AG09319 (cell line): ENCODE measurements at places on chromosomes 3 and 15.

- DNase-seq, result no peak
Observed at GRCh38 chr3:2958551-2958950, 151.6 kb downstream of the IL5RA start.

DNA sequence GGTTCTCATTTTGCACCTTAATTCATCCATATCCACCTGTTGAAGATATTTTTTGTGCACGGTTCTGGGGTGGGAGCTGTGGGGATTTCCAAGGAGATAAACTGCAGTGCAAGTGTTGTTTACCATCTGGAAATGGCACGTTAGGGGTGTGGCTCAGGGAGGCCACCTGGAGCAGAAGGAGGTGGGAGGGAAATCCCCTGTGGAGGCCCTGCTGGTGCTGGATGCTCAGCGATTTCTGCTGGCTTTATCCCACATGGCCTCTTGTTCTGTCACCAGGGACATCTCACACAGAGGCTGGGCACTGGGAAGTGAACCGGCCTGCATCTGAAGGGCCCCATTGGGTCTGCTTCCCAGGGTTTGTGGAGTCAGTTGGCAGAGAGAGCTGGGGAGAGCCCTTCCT lies 24.3 kb downstream of the TRPM1 start:
- no peak for DNase-seq

DNA sequence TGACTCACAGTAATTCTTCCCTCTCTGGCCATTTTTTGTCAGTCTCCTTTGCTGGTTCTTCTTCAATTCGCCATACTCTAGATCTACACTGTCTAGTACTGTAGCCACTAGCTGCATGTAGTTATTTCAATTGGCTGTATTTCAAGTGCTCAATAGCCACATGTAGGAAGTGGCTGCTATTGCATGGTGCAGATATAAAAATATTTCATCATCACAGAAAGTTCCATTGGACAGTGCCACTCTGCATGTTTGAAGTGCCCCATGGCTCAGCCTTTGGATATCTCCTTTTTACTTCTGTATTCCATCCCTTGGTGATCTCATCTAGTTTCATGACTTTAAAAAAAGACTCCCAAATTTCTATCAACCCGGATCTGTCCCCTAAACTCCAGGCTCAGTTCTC lies 22.1 kb downstream of the PPP2R3A start:
- no peak for DNase-seq

DNA sequence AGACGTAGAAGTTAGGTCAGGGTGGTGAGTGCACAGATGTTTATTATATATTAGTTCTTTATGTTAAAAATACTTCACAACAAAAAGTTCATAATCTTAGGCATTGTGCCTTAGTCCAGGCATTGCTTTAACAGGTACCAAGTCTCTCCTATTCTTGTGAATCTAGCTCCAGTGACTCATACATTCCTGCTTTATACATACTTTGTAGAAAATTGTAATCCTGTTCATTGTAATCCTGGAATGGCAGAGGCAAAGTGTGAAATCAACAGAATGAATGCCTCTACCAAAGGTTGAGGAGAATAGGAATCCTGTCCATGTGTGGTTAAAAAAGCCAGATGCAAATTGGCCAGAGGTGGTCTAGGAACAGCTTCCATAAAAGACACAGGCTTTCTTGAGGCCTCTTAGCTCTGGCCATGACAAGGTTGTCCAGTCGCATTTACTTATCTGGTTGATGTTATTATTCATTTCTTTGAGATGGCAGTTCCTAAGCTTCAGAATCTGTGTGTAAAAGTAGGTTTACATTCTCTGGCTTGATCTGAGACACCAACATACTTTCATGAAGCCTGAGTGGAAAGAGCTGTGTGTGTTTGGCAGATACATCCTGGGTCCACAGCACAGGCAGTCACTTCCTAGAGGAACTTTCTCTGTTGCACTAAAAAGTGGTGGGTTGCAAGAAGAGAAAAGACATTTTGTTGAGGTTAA lies 109.0 kb downstream of the CDIN1 start:
- no peak for DNase-seq

GRCh38 chr15:69375151-69375790 lies 38.9 kb upstream of the KIF23 start:
- no peak for DNase-seq

DNA sequence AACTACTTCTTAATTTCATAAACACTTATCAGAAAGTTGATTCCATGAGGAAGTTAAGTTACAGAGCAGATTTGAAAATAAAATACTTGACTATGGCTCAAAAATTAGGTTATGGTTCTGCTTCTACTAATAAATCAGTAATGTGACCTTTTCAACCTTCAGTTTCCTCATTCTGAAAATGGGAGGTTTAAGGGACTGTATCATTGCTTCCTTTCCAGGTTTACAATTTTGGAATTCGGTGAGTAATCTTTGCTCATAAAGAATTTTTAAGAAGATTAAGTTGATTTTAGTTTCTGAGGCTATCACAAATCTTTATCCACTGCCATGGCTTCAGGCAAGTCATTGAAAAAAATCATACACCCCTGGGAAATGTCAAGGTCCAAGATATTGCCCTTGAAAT lies 1061.2 kb downstream of the DIPK2A start:
- DNase-seq, result no peak
